ENCODE measurements at places on chromosomes 13 and 19.

DNA sequence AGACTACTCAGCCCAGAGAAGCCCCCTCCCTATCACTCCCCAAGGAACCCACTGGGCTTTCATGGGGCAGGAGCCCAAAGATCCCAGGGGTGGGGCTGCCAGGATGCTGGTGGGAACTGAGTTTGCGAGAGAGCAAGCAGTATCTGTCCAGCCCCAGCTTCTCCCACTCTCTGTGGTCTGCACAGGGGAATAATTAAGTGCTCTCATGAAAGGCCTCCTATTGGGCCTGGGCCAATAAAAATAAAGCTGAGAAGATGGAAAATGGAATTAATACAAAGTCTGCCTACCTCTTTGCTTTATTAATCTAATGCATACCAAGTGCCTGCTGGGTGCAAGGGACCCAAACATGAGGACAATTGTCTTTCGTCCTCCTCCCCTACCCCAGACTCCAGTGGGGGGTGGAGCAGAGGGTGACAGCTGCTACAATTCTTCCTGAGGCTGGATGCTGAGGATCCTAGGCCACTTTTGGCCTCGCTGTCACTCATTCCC, 5.4 kb downstream of the DDX39A start:
- no peak for DNase-seq

DNA sequence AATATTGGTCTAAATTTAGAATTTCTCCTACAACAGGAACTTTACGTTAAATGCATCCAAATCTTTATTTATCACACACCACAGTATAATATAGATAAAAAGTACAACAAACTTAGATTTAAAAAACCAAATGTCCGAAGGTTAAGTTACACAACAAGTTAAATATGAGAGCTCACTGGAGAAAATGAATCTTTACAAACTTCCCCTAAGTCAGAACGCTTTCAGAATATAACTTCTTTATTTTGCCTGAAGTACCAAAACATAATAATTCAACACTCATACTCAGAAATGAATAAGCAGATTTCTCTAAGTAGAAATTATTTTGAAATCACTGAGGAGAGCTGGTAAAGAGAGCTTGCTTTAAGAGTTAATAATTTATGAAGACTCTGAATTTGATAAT, 33.8 kb downstream of the TSC22D1 start:
- no peak for DNase-seq

DNA sequence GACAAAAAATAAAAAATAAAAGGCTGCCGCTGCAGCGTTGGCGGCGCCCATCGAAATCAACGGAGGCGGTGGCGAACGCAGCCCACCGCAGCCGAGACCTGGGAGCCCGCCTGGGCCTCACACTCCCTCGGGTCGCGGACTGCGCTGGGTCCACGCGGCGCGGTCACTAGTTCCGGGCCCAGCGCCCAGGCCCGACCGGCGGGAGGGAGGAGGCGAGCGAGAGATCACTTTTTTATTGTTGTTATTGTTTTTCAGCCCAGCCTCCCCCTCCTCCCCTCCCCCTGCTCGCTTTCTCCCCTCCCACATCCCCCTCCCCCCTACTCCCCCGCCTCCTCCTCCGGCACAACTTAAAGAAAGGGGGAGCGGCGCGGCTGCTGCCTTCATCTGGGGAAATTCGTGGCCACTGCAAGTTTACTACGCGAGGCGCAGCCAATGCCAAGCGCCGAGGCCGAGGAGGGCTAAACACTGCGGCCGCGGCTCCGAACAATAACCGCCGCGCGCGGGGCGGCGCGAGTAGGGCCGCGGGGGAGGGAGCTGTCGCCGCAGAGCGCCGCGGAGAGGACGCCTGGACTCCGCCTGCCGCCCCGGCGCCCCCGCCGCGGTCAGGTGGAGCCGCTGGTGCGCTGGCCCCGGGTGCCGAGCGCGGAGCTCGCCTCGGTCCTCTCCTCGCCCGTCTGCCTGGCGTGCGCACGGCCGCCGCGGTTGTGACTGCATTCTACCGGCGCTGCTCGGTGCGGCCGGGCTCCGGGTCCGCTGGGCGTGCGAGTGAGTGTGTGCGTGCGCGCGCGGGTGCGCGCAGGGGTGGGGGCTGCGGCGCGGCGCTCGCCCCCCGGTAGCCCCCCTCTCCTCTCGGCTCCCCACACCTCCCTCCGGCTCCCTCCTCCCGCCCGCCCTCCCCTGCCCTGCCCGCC, 505 bp upstream of the ZIC2 start:
- no peak for DNase-seq

DNA sequence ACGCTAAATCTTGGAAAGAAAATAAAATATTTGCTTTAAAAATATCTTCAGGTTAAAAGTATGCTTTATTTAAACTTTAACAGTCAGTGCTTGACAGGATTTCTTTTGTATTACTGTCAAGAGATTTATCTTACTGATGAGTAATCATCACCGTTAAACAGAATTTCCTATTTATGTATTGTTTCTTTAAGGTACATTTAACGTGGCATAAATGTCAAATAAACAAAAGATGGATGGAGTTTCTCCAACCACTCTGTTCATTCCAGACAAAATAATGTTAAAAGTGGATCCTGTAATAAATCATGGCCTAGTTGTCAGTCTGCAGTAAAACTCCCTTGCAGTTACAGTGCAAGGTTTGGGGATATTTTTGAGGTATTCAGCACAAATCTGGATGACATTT, 298.3 kb downstream of the DIAPH3 start:
- no peak for DNase-seq

- peak; percentile 6 for DNase-seq
Observed at GRCh38 chr13:39016787-39017186, 21.1 kb downstream of the PROSER1 start.

DNA sequence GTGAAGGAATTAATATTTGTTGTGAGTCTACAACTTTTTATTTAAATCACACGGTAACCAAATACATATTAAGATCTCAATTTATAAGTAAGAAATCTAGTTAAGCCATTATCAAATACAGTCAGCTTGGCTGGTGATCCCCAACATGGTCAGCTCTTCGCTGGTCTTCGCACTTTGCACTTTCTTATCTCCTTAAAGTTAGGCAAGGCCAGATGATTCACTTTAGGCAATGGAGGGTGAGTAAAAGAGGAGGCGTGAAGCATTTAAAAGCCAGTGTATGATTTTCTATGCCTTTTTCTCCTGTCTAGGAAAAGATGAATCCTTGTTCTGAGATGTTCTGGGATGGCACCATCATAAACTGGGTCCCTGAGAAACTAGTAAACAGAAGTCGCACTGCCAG, 793.7 kb upstream of the ARGLU1 start:
- no peak for DNase-seq

- DNase-seq: no peak
Observed at GRCh38 chr13:91722267-91722884, 324.0 kb downstream of the GPC5 start.

- DNase-seq: no peak
Observed at GRCh38 chr13:23855360-23855759, 33.8 kb downstream of the MIPEP start.

DNA sequence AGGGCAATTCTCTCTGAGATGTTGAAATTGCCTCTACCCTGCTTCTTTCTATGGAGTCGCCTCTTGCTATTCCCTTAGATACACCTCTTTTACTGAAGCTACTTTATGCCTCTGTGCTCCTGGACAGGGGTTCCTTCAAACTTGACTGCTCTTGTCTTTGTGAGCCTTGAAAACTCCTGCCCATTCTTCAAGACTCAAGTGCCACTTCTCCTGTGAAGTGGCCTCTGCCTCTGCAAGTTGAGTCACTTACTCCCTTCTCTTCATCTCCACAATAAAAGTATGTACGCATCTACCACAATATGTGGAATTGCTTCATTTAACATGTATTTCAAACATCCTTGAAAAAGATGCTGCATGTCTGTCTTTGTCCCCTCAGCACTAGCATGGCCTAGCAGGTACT, 66.0 kb upstream of the TPP2 start:
- no peak for DNase-seq

- DNase-seq: no peak
Observed at GRCh38 chr13:77740931-77741596, 43.6 kb downstream of the SLAIN1 start.

DNA sequence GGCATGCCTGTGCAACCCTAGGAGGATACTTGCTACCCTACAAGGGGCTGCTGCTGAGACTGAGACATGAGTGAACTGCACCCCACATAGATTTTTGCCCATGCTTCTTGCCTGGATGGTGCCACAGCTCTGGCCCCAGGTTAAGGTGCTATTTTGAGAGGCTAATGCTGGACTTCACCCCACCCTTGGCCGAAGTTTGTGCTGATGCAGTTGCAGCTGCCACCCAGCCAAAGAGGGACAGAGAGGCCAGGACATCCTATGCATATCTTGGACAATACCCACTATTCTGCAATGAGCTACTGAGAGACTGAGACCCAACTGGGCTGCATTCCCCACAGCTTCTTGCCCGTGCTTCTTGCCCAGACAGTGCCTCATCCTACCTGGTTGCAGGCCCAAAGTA, 34.6 kb downstream of the NHLRC3 start:
- no peak for DNase-seq

DNA sequence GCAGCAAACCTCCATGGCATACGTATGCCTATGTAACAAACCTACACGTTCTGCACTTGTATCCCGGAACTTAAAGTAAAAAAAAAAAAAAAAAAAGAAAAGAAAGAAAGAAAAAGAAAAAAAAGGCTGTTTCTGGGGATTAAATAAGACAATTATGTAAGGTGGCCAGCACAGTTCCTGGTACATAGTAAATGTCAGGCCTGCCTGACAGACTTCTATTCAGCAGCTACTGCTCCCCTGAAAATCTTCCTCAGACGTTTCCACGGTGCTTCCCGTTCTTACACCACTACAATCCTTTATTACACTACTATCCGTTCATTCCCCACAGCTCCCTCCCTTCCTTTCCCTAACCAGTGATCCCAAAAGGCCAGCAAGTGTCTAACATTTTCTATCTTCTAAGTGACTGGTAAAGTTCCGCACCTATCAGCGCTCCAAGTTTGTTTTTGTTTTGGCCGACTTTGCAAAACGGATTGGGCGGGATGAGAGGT, 636 bp upstream of the RB1 start:
- DNase-seq: peak; percentile 30

- DNase-seq: peak; percentile 64
Observed at GRCh38 chr13:110409581-110409992, 102.5 kb downstream of the COL4A2 start.

DNA sequence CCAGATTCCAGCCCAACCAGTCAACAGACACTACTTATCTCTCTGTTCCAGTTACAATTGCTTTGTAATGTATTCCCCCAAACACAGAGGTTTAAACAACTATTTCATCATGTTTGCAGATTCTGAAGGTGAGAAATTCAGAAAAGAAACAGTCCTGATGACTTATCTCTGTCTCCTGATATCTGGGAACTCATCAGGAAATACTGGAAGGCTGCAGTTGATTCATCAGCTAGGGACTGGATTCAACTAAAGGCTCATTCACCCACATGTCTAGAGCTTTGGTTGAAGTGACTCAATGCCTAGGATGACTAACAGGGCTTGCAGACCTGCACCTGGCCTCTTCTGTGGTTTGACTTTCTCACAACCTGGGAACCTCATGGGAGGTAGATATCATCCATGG, 56.6 kb upstream of the GPC6 start:
- DNase-seq: no peak

- DNase-seq: peak; percentile 57
Observed at GRCh38 chr13:97224544-97225300, 2.6 kb downstream of the MBNL2 start.

DNA sequence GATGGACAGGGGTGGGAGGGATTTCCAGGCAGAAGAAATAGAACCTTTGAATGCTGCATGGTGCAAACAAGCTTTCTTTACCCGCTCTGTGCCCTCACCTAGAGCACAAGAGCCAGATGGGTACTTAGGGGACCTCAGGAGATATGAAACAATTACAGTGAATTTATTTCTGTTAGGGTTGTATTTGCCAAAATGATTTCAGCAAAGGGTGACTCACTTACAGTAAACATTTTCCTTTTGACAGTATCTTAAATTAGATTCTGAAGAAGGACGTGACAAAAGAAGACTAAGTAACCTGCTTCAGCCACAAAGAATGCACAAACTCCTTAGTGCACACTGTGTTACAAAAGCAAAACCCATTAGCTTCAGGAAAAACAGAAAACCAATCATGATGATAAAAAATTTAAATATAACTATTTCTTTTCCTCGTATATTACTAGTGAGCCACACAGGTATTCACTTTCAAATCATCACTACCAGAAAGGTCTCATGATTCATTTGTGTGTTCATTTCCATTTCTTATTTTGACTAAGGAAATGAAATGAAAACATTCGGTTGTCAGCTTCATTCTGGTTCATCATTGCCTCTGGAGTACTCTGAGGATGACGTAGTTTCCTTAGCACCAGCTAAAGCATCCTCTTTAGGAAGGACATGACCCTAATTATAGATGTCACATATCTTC, 158.8 kb downstream of the NHLRC3 start:
- no peak for DNase-seq

DNA sequence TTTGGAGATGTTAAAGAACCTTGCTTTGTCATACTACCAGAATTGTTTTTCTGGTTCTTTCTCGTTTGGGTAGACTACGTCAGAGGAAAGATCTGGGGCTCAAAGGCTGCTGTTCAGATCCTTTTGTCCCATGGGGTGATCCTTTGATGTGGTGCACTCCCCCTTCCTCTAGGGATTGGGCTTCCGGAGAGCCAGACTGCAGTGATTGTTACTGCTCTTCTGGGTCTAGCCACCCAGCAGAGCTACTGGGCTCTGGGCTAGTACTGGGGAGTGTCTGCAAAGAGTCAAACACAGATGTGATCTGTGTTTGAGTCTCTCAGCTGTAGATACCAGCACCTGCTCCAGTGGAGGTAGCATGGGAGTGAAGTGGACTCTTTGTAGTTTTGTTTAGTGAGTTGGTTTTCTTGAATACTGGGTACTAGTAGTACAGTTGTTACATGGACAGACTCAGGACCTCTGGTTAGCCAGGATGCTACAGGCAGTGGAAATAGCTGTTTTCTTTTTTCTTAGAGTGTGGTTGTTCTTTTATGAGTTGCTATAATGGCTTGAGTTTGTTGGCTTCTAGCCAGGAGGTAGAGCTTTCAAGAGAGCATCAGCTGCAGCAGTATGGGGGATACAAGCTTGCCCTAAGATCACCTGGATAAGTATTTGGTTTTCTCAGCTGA, 34.4 kb downstream of the DNAJC15 start:
- DNase-seq: no peak

DNA sequence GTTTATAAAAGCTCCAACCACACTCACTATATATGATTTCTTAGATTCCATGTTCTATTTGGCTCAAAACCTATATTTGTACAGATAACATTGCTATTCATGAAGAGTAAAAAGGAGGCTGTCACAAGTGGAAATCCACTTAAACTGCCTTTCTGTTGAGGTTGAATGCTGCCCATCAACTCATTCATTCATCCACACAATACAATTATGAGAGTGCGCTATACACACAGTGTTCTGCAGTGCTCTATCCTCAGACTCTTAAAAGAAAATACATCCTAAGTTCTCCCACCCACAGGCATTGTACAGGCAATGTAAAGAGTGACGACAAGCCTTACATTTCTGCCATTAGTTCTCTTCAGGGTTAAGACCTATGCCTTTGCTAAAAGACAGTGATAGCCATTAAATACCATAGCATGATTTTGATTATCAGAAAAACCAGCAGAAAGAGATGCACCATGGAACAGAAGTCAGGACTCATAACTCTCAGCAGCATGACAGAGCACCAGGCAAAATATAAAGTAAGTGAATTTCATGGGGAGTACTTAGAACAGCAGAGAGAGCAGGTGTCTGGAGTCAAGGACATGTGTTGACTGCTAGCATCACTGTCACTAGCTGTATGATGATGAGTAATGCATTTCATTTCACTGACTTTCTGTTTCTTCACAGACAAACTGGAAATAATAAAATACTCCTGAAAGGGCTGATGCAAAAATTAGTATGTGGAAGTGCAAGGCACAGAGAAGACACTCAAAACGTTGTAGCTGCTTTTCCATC, 218.0 kb downstream of the RBM26 start:
- DNase-seq: no peak

- peak; percentile 35 for DNase-seq
Observed at GRCh38 chr13:97322740-97323342, 100.7 kb downstream of the MBNL2 start.

Data from fibroblast of gingiva (primary cell).